ENCODE measurements at places on chromosomes 7 and 10. TPM values are rescaled to one million over a fixed set of nuclear protein-coding genes. Genes with fewer than 3 reads are reported as not detected.

The HEPACAM2 gene
- total RNA-seq, result not detected

GRCh38 chr10:74766501-74766900 lies 59.9 kb upstream of the KAT6B start:
- peak; percentile 4 for DNase-seq

- DNase-seq, result no peak
Measured at GRCh38 chr10:47279276-47279675, 20.7 kb upstream of the GDF10 start.

DNA sequence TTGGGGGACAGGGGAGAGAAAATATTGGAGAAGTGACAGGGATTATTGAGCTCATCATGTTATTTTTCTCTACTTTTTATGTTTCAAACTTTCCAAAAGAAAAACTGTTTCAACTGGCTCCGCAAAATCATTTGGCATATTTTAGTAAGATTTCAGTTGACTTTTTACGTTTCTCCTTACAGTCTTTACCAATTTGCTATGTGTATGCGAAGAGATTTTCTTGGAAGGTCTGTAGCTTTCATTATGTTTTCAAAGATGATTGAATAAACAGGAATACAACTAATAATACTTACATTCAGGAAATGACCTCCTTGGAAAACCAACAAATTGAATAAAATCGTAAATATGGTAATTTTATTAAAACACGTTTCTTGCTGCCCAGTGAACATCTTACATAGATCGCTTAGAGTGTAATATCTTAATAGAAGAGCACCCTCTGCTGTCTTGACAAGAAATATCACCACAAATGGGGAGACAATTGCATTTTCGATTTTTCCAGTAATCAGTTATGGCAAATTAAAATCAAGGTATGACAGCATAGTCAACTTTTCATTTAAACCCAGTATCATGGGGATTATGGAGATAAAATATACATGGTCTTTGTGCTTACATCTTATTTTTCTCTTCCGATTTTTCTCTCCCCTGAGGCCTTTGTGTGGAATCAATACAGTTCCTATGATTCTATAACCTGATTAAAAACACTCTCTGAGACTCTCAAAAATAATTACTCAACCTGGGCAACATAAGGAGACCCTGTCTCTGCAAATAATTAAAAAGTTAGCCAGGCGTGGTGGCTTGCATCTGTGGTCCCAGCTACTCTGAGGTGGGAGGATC lies 43.1 kb downstream of the MBL2 start:
- DNase-seq, result peak; percentile 22

The LIPM gene
- total RNA-seq, result not detected

GRCh38 chr7:45579391-45579801 lies 5.2 kb downstream of the ADCY1 start:
- DNase-seq, result no peak

DNA sequence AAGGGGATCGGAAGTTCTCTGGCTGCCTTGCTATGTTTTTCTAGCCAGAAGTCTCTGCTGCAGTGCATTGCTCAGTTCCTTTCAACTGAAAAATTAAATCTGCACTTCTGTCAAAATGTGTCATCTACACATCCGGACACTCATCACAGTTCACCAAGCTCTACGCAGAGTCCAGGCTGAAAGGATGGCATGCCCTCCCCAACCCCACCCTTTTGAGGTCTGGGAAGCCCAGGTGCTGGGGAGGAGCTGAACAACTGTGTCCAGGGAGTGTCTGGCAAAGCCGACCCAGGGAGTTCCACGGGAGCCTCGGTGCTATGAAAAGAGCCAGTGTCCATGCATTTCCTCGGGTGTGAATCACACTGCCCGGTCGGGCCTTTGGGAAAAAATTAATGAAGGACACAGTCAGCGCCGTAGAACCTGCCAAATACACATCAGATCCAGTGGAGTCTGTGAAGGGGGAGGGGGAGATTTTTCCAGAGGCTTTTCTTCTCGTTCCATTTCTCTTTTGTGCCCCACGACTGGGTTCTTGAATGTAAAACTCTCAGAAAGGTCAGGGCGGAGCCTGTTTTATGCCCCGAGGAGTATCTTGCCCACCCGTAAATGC lies 757 bp upstream of the PALS2 start:
- DNase-seq, result no peak

The WAC gene
- 115 TPM for total RNA-seq

GRCh38 chr7:38831259-38831996 lies 77.6 kb downstream of the VPS41 start:
- no peak for DNase-seq

DNA sequence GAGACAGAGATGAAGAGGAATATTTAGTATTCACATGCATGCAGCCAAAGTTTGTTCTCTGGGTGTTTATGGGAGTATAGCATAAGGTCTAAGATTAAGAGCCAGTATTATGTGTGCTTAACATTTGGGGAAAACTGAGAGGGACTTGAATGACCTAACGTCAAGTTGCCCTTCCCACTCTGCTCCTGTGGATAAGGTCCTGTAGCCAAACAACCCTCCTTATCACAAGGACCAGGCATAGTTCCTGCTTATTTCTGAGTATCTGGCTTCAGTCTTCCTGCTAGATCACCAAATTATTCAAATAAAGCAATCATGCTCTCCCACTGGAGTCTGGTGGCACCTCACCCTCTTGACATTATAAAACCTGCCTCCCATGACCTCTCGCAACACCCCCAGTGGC lies 137.9 kb upstream of the SEMA3E start:
- DNase-seq, result no peak

GRCh38 chr7:150399421-150400007 lies 20.4 kb downstream of the ZNF775 start:
- DNase-seq, result no peak

The FBXO24 gene
- 1.3 TPM for total RNA-seq

DNA sequence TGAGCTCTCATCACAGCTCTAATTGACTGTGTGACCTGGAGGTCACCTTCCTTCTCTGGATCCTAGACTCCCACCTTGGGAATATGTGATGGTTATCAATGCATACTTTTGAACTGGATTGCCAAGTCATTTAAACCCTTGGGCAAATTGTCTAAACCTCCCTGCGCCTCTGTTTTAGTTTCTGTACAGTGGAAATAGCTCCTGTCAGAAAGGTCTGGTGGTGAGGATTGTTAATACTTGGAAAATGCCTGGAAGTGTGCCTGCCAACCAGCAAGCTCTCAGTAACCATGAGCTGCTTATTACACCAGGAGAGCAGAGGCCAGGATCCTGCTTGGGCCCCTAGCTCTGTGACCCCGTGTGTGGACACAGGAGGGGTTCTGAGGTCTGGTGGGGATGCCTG lies 108.7 kb upstream of the PPIF start:
- no peak for DNase-seq

DNA sequence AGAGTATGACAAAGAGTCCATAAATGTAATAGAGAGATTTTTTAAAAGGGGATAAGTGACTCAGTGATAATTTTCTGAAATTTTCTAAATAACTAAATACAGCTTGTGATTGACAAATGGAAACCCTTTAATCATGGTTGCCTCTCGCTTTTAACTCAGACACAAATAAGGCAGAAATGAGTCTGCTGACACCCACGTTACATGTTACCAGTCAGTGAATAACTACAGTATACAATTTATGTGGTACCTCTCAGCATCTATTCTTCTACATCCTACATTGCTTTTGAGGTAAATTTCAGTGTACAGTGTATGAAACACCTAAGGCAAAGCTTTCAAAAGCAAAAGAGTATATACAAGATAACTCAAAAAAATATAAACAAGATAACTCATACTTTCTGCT lies 4.2 kb downstream of the NSUN6 start:
- no peak for DNase-seq

The MKI67 gene
- 26.0 TPM for total RNA-seq

The PAX4 gene
- not detected for total RNA-seq

DNA sequence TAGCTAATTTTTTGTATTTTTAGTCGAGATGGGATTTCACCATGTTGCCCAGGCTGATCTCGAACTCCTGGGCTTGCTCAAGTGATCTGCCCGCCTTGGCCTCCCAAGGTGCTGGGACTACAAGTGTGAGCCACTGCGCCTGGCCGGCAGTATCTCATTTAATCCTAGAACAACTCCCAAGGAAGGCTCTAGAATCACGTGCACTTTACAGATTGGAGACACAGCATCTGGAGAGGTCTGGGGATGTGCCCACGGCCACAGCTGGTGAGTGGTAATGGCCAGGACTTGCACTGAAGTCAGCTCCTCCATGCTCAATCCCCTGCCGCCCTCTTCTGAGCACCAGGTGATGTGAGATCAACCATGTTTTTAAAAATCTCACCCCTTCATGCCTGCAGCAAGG lies 43.1 kb downstream of the CARD11 start:
- no peak for DNase-seq

DNA sequence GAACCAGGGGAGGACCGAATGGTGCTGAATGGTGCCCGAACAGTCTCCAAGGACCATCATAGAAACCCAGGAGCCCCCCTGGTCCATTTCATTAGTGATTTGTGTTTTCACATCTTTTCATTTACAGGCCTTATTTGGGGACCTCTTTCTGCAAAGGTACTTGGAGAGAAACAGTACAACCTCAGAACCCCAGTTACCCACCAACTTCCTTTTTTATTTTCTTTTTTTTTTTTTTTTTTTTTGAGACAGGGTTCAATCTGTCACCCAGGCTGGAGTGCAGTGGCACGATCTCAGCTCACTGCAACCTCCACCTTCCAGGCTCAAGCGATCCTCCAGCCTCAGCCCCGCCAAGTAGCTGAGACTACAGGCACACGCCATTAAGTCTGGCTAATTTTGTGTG lies 13.0 kb upstream of the ELN start:
- no peak for DNase-seq

- no peak for DNase-seq
Measured at GRCh38 chr10:72014785-72015480, 50.7 kb downstream of the CHST3 start.

DNA sequence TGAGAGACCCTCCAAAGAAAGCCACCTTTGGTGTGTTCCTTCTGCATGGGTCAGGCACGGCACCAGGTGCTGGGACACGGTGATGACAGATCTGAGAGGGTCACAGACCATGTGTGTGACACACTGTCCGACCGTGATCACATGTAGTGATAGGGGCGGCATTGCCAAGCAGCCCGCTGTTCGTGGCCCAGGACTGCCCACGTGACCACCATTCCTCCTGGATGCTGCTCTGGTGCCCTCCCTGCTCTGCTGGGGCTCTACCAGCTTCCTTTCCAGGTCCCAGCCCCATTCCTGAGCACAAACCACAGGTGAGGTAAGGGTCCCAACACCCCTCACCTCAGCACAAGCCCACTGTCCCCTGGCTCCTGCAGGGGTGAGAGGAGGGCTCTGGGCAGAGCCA lies 10.1 kb upstream of the SLC18A3 start:
- DNase-seq, result no peak

The GIMAP4 gene
- total RNA-seq, result not detected

DNA sequence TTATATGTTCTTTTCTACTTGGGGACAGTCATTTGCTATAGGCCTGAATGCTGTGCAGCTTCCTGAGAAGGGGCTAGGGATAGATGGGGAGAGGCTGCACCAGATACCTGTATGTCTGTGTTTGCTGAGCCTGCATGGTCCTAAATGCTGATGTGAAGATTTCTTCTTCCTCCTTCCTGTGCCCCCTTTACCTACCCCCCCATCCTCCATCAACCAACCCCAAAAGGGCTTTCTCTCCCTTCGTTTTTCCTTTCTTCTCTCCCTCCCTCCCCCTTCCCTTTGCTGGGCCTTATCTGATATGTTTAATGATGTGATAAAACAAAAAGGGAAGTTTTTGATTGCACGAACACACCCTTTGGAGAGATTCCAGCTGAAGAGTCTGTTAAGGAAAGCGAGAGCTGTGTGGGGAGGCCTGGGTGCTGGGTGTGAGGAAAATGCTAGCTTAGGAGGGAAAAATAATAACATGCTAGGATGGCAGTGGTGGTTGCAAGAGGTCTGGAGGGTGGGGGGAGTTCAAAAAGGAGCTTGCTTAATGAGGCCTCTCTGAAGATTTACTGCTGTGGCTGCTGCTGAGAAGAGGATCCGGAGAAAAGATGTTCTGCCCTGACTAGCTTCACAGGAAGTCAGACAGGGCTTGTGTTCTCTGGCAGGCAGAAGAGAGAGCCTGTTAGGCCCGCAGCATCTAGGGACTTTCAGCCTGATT lies 101.8 kb downstream of the SAMD9 start:
- DNase-seq, result no peak

DNA sequence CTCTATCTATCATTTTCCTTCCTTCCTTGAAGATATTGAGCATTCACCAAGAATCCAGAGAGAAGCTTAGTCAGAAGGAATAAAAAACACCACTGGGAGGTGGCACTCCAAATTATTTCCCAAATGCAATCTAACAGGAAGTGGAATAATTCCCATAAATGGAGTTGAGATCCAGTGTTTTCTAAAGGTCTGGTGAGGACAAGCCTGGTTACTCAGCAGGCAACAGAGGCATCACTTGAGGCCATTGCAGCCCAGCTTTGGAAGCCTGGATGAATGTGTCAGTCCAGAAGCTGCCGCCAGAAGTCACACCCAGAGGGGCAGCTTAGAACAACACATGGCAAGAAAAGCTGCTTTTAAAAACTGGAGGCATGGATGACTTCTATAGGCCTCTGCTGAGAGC lies 288.9 kb upstream of the KLF6 start:
- DNase-seq, result no peak

GRCh38 chr10:12481924-12482323 lies 132.6 kb downstream of the CAMK1D start:
- no peak for DNase-seq

- DNase-seq, result no peak
Measured at GRCh38 chr10:18306031-18306430, 165.8 kb downstream of the CACNB2 start.

- no peak for DNase-seq
Measured at GRCh38 chr10:98474628-98475027, 27.9 kb upstream of the HPS1 start.

DNA sequence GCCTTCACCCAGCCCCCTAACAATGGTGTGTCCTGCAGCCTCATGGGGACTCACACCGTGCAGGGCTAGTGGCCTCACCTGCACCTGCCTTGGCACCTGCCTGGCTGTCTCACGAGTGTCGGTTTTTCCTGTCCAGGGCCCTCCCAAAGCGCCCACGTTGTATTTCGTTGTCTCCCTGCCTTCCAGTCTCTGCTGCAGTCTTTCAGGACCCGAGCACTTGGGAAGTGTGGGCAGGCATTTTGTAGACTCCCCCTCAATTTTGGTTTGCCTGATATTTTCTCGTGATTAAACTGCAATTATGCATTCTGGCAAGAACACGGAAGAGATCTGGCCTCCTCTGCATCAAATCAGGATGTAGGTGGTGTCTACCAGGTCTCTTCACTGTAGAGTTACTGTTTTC lies 17.9 kb downstream of the BNIP3 start:
- DNase-seq, result no peak

DNA sequence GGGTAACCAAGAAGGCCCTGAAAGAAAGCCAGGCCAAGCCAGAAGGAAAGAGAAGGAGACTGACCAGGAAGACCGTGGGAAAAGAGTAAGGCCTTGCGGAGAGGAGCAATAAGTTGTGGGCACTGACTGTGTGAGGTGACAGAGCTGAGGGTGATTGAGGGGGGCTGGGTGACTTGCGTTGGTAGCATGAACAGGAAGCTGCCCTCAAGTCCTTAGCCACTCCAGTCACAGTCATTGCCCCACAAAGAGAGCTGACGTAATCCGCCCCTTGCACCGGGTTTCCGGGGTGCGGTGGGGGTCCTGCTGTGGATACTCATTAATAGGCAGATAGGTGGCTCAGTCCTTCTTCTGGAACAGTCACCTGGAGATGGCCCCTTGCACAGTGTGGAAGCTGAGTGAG lies 16.1 kb upstream of the DMBT1 start:
- DNase-seq, result no peak

Measured in NCI-H460 (cell line).